Stimulated activated CD8-positive, alpha-beta memory T cell treated with anti-CD3 and anti-CD28 coated beads, Interleukin-4, amount 100 ng/mL, for 1 hour (primary cell): ENCODE measurements at places on chromosomes 2 and 18.

DNA sequence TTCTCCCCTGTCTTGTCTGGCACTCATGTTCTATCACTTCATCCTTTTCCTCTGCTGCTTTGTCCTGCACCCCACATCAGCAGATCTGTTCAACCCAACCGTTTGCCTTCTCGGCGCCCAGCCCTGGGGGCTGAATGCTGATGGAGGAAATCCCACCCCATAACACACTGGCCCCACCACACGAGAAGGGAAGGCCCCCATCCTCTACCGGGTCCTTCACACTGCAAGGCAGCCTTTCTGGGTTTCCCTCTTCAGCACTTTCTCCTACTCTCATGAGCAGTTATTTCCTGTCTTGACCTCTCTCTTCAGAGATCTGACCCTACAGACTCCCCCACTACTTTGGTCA is 227.4 kb downstream of the ATAD2B start:
- no peak for DNase-seq

DNA sequence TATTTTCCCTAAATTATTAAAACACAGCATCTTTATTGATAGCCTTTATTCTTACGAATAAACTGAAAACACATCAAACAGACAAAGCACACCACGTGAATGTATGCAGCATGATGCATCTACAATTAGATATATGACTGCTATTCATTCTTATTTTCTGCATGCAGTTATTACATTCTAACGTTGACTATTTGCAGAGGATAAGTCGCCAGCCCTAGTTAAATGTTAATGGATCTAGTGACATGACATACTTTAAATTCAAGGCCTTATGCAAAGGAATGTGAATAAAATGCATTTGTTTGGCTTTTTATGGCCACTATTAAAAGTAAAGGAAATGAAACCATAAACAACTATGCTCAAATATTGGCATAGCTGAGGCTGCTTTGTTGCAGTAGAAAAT is 172.4 kb downstream of the MAP2 start:
- no peak for DNase-seq

DNA sequence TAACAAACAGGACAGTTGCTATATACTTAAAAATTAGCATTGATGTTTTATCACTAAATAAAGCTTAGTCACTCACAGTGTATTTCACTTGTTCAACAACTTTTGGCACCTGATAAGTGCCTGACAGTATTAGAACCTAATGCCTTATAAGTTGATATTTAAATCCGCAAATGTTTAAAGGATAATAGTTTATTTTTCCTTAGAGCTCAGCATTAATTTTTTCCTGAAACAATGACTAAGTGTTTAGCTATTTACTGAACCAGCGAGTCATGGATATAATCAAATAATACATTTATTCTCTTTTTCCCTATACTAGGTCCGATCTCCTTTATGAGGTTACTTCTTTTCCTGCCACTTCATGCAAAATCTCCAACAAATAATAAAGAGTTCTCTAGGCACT is 146.0 kb upstream of the PGAP1 start:
- no peak for DNase-seq

GRCh38 chr2:200211643-200212042 is 94.8 kb upstream of the SPATS2L start:
- DNase-seq: no peak

DNA sequence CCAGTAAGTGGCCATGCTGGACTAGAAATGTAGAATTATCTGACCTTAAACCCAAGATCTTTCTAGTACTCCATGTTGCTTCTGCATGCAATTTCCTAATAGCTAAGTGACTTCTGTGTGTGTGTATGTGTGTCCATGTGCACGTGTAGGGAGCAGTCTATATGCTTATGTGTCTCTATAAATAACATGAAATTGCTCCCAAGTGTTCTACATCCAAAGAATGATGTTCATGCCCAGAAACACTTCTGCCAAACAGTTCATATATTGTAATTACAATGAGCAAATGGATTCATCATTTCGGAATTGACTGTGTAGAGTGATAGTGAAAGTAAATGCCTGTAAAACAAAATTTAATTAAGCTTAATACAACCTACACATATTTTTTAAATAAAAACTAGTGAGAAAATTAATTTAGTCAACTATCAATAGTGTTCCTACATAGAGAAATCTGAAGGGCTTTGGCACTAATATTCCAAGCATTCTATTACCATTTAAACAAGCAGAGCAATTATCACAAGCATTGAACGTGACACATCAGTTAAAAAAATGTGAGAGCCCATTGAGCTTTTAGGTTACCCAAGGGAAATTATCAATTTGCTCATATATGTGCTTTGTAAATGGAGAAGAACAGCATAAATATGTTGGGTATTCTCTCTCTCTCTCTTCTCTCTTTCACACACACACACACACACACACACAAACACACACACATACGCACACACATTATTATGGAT is 1067.4 kb downstream of the CNTNAP5 start:
- DNase-seq: no peak

DNA sequence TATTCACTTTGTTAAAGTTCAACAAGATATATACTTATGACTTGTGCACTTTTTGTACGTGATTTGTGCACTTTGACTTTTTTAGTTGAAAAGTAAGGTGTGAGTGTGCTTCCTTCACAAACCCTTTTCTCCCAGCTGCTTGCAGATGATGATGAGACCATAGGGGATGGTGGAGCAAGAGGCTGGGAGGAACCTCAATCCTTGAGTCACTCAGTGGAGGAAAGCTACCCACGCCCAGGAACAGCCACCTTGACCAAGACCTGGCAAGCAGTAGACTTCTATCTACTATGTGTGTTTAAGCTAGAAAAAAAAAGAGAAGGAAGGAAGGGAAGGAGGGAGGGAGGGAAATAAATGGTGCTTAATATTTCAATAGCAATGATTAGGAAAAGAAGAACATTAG is 25.2 kb upstream of the TAF1B start:
- no peak for DNase-seq

DNA sequence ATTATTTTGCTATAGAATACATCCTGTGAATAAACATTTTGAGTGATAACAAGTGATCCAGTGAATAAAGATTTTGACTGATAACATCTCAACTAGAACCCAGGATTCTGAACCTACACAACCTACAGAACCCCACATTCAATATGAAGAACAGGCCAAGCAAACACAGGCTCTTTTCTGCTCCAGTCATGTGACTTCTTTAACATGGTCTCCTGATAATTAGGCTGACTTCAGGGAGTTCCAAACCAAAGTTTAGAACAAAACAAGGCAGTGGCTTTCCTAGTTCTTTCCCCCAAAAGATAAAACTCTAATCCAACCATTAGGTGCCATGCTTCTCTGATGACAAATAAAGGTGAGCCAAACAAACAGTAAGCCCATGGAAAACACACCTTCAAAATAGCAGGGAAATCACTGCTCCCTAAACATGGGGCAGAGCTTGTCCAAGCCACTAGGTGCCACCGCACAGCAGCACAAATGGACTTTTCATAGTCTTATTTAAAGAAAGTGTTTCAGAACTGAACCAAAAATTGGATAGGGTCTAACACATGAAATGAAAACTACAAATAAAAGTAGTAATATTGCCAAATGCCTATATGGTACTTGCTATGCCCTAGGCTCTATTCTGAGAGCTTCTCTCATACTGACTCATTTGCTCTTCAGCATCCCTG is 95.3 kb downstream of the EVA1A start:
- no peak for DNase-seq

DNA sequence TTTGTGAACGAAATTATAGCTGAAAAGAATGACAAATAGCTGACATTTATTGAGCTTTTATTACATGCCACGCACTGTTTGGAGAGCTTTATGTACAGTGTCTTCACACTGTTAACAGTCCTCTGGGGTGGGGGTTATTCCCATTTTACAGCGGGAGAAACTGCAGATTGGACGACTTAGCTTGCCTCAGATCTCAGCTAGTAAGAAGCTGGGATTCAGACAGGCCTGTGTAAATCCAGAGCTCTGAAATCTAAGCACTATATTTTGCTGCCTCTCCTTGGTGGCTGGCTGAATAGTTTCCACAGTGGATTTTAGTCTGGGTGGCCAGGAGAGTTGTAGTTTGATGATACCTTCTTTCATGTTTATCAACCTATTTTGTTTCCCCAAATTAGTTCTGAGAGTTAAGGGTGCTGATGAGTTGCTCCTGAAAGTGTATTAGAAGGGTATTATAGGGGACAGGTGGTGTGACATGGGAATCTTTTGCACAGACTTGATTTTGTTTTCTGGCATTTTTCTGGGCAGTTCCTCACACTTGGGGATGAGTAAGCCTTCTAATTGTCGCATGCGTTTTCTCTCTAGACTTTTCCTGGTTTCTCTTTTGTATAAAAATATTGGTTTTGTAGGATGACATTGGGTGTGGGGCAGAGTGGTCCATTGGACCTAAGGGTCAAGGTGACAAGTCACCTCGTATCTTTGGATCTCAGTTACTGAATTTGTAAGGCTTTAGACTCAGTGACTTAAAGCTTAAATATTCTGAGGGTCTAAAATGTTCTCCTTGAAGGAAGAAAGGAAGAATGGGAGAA is 1.5 kb downstream of the ACSL3 start:
- DNase-seq: no peak

GRCh38 chr2:120053891-120054290 is 41.0 kb downstream of the EPB41L5 start:
- no peak for DNase-seq

DNA sequence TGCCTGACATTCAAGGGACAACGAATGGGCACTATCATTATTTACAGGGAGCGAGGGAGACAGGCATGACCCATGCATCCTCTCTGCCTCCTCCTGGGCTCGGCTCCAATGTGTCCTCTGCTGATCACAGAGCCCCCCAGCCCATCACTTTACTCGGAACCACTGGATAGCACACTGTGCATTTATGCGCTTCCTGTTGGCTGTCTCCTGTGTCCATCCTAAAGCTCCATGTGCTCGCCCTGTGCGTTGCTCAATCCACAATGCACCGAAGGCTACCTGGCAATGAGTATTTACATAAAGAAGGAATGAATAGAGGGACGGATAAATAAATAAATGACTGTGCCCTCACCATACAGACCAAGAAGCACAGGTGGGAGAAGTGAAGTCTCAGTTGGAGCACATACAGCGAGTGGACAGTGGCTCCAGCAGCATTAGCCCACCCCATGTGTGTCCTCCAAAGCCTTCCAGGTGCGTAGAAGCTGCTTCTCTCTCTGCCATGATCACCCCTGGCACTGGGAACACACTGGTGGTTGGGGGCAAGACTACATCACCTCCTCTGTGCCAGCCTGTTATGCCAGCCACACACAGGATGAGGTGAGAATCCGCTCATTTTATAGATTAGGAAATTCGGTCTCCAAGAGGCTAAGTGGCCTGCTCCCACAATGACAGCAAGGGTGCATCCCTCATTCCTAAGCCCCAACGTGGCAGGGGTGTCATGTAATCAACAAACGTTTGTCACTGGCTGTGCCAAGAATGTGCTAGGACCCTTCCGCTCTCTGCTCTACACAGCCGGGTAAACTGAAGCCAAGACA is 2.3 kb upstream of the GDF7 start:
- no peak for DNase-seq

DNA sequence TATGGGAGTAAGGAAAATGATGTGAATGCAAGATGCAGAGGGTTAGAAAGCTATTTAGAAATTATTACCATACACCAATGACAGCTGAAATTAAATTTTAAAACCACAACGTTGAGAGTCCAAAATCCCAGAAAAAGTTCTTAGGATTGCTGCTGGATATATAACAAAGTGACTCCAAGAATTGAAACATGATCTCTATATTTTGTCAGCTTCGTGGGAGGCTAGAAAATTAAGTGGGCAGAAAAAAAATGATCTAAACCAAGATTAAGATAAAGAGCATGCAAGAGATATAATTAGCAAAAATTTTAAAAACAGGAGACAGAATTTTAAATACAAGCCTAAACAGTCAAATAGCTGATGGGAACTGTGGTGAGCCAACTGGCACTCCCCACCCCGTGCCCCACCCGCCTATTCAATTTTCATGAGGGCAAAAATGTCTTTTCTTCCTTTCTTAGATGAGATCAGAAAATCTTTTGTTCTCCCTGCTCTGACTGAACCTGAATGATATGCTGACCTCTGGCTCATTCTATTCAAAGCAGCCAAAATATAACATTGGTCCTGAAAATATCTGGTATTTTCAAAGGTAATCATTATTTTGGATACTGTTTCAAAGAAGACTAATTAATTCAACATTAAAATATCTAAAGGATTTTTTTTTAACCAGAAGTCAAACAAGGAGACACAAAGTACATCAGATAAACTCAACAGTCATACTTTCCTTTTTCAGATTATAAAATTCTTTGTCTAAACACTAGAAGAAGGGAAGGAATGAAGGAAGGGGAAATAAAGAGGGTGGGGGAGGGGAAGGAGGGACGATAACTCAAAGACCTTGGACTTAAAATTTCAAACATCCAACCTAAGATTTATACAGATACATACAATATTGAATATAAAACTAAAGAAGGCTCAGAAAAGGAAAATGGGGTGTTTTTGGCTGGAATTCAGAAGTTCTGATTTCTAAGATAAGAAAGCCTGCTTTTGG is 12.2 kb downstream of the KANSL3 start:
- no peak for DNase-seq

GRCh38 chr2:10814571-10815331 is 2.2 kb upstream of the PDIA6 start:
- no peak for DNase-seq

DNA sequence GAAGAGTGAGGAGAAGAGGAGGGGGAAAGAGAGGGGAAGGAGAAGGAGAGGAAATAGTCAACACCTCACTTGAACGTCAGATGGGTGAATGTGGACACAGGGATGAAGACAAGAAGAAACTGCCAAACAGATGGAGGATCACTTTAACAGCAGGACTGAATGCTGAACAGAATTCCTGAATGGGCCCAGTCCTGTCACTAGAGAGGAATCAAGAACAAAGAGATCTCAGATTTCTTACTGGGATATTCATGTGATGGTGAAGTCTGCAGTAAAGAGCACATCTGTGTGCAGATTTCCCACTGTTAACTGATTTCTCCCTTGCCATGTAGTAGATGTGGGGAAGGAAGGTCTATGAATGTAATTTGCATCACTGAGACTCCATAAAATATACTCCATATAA is 135.4 kb downstream of the L3MBTL4 start:
- no peak for DNase-seq
